Cardiac fibroblast (primary cell): ENCODE measurements at places on chromosomes 7 and 10.
A peak's percentile ranks its signal among the peaks of the same experiment; 100 is the strongest.

- DNase-seq: no peak
Measured at GRCh38 chr10:27245836-27246235, 5.2 kb upstream of the ACBD5 start.

GRCh38 chr10:18659819-18660535 lies 746 bp downstream of the ARL5B start:
- DNase-seq: peak; percentile 47

DNA sequence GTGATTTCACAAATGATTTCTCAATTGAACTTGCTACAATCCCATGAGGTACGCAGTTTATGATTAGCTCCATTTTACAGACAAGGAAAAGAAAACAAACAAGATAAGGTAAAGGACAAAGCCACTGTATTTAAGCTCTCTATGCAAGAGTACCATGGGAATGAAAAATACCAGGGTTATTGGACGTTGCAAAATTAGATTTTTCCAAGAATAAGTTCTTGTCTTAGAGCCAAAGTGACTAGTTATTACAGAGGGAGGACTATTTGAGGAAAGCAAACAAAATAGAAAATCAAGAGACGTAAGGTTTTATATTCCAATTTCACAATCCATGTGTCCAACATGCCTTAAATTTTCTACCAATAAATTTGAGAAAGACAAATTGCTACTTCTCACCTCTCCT lies 97.9 kb upstream of the PTN start:
- peak; percentile 20 for DNase-seq

- no peak for DNase-seq
Measured at GRCh38 chr7:68955656-68956055, 642.6 kb upstream of the AUTS2 start.

DNA sequence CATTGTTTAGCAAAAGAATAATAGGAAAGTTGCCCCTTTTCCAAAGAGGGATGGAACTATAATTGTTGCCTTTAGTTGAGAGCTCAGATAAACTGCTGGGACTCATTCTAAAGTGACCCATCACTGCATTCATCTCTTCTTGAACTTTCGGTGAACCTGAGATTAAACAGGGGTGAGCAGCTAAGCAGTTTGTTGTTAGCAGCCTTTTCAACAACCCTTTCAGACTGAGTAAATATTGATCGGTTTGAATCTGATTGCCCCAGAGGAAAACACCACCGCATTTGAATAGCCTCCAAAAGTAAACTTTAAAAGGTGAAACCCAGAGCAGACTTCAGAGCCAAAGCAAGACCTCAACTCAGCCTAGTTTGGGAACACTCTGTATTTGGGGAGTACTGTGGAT lies 4.7 kb downstream of the HOXA1 start:
- no peak for DNase-seq

DNA sequence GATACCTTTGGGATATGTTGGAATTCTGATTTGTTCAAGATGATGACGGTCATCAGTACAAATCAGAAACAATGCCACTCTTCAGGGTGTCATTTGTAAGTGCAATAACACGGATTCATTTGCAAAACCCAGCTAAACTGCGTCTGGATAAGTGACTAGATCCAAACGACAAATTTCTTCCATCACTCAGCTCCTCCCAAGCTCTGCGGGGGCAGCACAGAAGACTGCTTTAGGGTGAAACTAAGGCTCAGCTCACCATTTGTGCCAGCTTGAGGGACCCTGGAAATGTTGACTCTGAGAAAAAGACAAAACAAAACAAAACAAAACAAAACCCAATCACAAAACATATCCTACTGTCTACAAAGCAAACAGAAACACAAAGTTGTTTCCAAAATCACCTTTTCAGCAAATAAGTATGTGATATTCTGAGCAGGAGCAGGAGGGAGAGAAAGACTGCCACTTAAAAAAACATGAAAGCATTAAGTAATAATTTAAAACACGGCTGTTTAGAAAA lies 8.0 kb downstream of the EVX1 start:
- DNase-seq: no peak

DNA sequence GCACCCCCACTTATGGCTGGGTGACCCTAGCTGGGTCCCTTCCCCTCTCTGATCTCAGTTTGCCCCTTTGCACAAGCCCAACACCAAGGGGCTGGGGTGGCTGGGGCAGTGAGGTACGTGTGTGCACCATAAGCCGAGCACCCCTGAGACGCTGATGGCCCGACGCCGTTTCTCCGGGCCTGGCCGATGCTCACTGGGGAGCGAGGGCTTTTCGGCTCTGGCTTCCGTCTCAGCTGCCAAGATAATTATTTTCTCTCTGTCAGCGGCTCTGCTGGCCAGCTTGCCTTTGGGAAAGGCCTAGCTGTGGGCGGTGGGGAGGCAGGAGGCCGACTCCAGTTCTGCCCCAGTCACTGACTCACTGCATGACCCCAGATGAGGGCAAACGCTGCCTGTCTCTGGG lies 91.0 kb downstream of the ZMIZ1 start:
- DNase-seq: peak; percentile 70

DNA sequence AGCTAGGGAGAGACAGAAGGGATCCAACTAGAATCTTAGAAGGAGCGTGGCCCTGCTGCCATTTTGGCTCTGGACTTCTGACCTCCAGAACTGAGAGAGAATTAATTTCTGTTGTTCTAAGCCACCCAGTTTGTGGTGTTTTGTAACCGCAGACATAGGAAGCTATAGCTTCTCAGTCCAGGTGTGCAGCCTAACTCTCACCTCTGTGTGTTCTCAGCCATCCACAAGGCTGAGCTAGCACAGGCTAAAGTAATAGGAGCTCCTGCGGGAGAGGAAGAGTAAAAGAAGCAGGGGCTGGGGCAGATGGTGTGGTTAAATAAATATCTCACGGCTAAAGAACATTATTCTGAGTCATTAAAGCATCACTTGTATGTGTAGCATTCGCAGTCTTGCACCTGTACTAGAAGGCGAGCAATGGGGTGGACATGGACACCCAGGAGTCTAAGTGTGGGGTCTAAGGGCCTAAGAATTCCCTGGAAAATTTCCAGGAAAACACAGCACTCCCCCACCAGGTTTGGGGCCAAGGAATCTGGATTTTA lies 94.1 kb downstream of the AOAH start:
- no peak for DNase-seq

- DNase-seq: no peak
Measured at GRCh38 chr7:7582596-7582995, 15.9 kb downstream of the MIOS start.

DNA sequence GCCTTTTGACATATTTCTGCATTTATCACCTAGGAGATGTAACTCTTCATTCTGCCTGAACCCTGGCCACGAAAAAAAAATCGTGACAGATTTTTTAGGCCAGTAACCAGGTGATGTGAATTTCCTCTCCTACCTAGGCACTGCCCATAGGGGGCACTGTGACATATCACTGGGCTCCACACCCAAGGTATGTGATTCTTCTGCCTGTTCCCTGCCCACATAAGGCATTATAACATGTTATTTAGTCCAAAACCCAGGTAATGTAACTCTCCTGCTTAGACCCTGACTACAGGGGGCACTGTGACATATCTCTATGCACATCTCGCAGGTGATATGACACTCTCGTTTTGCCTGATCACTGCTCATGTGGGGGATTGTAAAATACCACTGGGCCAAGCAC lies 29.5 kb upstream of the ZNF107 start:
- no peak for DNase-seq

- DNase-seq: no peak
Measured at GRCh38 chr7:77246026-77246640, 46.5 kb upstream of the FGL2 start.

DNA sequence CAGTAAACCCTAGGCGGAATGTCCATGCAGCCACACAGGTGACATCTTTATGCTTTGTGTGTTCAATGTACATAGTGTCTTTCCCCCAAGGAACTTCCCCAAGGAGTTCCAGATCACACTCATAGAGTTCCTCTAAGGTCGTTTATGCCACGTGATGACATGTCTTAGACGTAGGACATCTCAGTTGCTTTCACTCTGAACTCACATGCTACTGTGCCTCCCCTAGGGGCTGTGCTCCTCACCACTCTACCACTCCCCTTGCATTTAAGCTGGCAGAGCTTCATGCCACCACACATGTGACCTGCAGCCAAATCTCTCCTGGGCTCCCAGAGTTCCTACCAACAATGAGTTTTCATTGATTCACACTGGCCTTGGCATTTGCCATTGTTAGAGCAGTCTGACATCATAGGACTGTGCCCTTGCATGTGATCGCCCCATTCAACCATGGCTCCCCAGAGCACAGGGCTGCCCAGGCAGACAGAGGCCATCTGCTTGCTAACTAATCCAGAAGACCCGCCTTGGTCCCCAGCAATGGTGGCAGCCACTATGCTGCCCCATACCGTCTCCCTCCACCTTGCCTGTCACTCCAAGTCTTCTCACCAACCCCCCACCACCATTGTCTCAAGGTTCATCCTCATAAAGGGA lies 95.3 kb upstream of the MACROH2A2 start:
- DNase-seq: no peak

DNA sequence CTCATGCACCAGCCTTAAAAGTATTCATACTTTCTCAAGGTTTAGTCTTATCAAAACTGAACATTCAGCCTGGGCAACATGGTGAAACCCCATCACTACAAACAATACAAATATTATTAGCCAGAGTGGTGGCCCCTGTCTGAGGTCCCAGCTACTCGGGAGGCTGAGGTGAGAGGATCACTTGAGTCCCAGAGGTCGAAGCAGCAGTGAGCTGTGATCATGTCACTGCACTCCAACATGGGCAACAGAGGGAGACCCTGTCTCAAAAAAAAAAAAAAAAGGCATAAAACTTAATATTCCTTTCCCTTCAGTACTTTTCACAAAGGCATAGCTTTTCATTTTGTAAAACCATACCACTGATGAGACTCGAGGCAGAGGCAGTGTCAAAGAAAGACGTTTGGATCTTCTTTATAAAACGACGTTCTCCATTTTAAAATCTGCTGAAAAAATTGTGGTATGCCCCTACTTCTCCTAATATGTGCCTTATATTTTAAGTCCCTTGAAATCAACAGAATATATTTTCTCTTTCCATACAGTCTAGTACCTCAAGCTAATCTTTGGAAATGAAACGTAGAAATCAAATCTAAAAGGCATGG lies 1.9 kb downstream of the NSUN6 start:
- no peak for DNase-seq

- DNase-seq: no peak
Measured at GRCh38 chr7:67637023-67637358, 640.4 kb downstream of the TYW1 start.

DNA sequence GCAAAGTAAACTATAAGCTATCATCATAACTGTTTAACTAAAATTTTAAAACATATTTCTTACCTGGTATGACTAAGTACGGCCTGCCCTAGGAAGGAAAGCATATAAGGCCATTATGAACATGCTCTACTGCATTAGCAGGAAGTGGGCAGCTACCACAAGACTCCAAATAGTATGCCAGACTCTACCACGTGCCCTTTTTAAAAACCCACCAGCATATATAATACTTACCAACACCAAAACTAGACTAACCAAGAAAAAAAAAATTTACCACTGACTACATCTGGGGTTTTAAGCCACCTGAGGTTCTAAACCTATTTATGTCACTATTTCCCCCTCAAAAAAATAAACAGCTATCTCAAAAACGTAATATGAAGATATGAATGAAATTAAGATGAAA lies 30.1 kb downstream of the NUDCD3 start:
- DNase-seq: no peak

DNA sequence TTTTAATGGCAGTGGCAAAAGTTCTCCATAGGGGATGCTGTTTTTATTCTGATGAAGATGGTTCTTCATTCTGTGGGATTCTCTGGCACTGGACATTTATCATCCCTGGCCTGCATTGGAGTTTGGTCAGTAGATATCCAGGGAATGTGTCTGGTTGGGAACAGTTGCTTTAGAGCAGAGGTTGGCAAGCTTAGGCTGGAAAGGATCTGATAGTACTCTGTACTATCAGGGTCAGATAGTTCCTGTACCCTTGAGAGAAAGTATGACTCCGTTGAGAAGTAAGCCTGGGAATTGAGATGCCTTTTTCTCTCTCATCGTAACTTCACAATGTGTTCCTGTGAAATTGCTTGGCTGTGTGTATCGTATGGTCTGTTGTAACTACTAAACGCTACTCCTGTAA lies 244.1 kb downstream of the POLR1F start:
- DNase-seq: peak; percentile 3

GRCh38 chr7:40921589-40922315 lies 781.1 kb downstream of the INHBA start:
- no peak for DNase-seq

DNA sequence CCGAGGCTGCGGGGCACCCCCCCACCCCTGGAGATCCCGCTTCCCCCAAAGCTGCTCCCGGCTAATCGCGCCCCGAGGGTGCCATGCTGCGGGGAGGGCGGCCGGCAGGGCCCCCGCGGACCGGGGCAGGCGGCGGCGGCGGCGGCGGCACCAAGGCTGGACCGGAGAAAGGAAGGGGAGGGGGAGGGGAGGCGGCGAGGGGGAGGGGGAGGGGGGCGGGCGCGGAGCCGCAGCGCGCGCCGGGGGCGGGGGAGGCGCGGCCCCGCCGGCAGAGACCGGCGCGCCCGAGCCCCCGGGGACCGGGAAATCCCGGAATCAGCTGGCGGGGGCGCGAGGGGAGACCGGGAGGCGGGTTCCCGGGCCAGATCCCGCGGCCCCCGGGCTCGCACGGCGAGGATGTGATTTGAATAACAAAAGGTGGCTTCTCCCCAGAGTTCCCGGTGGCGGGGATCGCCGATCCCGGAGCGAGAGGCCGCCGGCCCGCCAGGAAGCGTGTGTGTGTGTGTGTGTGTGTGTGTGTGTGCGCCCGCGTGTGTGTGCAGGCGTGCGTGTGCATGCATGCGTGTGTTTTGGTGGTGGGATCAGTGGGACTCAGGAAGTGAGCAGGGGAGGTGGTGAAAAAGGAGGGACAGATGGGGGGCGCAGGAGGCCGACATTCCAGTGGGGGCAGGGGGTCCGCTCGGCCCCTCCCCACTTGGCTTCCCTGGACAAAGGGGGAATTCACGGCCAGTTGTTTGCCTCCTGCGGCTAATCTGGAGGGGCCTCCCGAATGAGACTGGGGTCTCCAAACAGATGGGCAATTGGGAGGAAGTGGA lies 99.5 kb downstream of the HIP1 start:
- DNase-seq: peak; percentile 59

DNA sequence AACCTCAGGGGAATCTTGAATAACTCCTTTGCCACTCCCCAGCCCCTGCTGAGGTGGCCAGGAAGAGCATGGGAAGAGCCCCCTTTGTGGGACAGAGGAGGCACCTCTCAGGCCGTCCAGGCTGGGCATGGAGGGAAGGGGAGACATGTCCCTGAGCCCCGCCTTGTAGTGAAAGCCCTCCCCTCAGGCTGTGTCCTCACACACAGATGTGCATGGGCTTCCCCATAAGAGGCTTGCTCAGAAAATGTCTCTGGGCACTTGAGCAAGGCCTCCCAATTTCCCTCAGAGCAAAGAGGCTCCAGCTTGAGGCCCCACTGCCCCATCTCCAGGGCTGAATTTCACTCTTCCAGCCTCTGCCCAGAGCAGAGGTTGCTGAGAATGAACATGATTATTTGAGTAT lies 3.8 kb downstream of the TMEM72 start:
- DNase-seq: no peak

DNA sequence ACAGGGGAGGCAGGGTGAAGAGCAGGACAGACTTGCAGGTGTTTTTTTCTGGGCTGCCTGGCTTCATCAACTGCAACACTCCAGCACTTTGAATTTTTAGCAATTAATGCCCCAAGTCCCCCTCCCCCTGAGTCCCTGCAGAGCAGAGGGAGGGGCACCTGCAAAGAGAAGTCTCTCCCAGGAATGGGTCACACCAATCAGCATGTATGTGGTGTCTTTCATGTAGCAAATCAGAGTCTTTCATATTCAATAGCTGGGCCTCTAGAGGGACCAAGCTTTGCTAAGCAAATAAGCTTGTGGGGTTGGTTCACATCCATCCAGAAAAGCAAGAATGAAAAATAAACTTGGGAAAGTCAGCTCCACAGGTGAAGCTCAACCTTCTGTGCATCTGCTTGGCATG lies 90.7 kb downstream of the PARP12 start:
- no peak for DNase-seq
